ENCODE measurements at places on chromosomes 1 and 21. TPM values are rescaled to one million over a fixed set of nuclear protein-coding genes. Genes with fewer than 3 reads are reported as not detected.
A peak's percentile ranks its signal among the peaks of the same experiment; 100 is the strongest.

DNA sequence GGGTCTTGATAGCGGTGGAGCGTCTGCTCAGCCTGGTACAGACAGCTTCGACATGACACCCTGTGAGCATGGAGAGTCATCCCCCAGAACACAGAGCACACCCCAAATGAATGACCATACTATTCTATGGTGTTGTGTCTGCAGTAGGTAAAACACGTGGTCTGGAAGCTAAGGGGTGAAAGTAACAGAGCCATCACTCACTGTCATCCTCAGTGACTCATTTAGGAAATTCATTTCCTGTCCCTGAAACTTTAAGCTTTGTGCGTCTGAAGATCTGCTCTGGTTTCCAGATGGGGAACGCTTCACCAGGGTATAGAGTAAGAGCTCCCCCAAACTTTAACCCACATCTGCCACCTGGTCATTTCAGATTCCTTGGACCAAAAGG, 94.8 kb upstream of the DISP3 start:
- peak overlapping the region; percentile 78 for H3K27ac ChIP-seq
- peak overlapping the region; percentile 65 for H3K4me3 ChIP-seq
- H3K27me3 ChIP-seq, result peaks cover 30% of the 10 kb centered on the region
- peaks cover 8% of the 10 kb centered on the region for H3K36me3 ChIP-seq
- peaks cover 19% of the 10 kb centered on the region for H3K4me1 ChIP-seq

Gene SFN
- total RNA-seq, result 1.4 TPM

Gene LSM10
- total RNA-seq, result 44.1 TPM

DNA sequence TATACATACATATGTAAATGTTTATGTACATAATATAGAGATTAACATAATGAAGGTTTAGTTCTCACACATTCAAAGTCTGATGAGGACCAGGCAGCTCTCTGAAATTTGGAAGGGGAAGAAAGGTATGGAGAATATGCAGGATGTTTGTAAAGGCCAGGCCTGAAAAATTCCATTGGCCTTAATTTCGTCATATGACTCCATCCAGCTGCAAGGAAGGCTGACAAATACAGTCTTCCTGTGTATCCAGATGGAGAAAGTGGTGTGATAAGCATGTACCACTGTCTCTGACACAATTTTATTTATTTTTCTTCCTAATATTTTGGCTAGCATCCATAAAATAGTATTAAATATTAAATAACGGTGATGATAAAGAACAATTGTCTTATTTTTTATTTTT, 6.3 kb upstream of the SGIP1 start:
- H3K36me3 ChIP-seq, result no peaks in the 10 kb centered on the region
- no peak overlapping the region for H3K4me3 ChIP-seq
- peaks cover 23% of the 10 kb centered on the region for H3K27me3 ChIP-seq
- no peak overlapping the region for H3K27ac ChIP-seq

DNA sequence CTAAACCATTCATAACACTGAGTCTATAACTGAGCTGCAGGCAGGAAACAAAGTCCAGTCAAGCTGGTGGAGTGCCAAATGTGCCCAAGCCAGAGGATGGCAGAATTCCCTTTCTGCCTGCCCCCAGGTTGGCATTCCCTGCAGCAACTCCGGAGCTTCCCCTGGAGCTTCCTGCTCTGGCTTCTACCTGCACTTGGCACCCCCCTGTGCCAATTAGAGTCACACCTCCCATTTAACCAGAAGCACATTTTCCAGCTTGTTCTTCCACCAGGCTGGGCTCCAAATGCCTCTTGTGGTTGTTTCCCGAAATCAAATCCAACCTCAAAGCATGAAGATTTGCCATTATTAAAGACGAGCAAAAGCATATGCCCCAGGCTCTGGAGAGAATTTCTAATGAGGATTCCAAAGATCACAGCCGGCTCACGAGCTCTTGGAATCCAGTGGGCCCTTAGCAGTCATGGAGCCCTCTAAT, 294.5 kb downstream of the RRAGC start:
- H3K4me3 ChIP-seq, result no peak overlapping the region
- peaks cover 70% of the 10 kb centered on the region for H3K27me3 ChIP-seq
- H3K4me1 ChIP-seq, result peaks cover 28% of the 10 kb centered on the region
- H3K27ac ChIP-seq, result no peak overlapping the region
- no peaks in the 10 kb centered on the region for H3K36me3 ChIP-seq
- no peak for DNase-seq

Gene ROR1
- not detected for total RNA-seq

Gene MPZ
- total RNA-seq, result 9.5 TPM

DNA sequence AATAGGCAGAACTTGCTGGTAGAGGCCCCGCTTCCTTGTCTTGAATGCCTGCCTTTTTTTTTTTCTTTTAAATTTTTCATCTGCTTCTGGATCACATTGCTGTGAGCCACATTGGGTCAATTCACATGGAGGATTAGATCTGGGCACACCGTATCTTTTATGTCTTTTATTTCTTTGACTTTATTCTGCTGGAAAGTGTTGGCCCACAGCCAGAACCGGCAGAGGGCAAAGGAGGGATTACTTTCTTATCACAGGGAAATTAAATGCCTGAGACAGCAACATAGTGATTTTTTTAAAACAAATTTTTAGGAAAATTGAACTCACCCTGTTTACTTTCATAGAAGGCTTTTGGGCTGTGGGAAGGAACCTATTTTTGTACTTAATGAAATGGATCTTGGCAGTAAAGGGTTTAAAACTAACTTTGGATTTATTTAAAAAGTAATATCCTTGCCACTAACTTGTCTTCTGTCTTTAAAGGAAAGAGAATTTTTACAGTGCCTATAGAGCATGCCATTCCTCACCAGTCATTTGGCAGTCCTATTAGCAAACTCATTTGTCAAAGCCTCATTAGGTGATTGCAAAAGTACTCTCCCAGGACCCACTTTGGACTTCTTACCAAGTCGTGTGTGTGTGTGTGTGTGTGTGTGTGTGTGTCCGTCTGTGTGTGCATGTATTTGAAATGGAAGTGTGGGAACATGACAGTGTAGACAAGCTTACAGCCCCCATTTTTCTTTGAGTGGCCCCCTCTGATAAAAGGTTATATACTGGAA, 68.4 kb downstream of the ST6GALNAC3 start:
- H3K27me3 ChIP-seq, result peaks cover 4% of the 10 kb centered on the region
- H3K36me3 ChIP-seq, result no peaks in the 10 kb centered on the region
- H3K27ac ChIP-seq, result no peak overlapping the region
- DNase-seq, result no peak
- H3K4me1 ChIP-seq, result peaks cover 3% of the 10 kb centered on the region
- H3K4me3 ChIP-seq, result no peak overlapping the region

GRCh38 chr1:58855274-58856165, 71.7 kb upstream of the JUN start:
- no peak overlapping the region for H3K4me3 ChIP-seq
- peaks cover 3% of the 10 kb centered on the region for H3K27me3 ChIP-seq
- DNase-seq, result no peak

Gene KCNJ6
- not detected for total RNA-seq

Gene DEPDC1
- 17.8 TPM for total RNA-seq

GRCh38 chr21:38123626-38124025, 133.2 kb upstream of the KCNJ15 start:
- DNase-seq, result no peak
- no peak overlapping the region for H3K27ac ChIP-seq
- H3K4me1 ChIP-seq, result peaks cover 4% of the 10 kb centered on the region
- H3K36me3 ChIP-seq, result no peaks in the 10 kb centered on the region

GRCh38 chr1:239467730-239468129, 81.4 kb downstream of the CHRM3 start:
- H3K27me3 ChIP-seq, result peaks cover 2% of the 10 kb centered on the region
- no peak for DNase-seq
- H3K36me3 ChIP-seq, result no peaks in the 10 kb centered on the region
- H3K4me1 ChIP-seq, result no peaks in the 10 kb centered on the region

DNA sequence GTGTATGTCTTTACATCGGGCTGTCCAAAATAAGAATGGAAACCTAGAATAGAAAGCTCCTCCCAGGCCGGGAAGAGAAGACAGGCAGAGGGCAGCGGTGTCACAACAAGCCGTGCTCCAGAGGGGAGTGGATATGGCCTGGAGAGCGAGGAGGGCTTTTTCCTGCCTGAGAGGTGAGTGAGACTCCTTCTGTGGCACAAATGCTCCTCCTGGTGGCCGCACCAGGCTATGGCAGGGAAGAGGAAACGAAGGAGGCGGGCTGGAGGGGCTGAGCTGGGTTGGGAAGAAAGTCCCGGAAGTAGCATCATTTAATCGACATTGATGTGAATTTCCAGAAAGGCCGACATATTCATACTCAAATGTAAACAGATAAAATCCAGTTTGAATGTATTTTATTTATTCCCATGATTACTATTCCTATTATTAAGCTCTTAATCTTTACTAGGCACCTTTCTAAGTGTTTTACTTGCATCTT, 54.7 kb downstream of the MEF2D start:
- H3K27ac ChIP-seq, result no peak overlapping the region
- H3K4me3 ChIP-seq, result no peak overlapping the region
- no peaks in the 10 kb centered on the region for H3K36me3 ChIP-seq
- peaks cover 56% of the 10 kb centered on the region for H3K27me3 ChIP-seq
- DNase-seq, result peak; percentile 83
- peaks cover 7% of the 10 kb centered on the region for H3K4me1 ChIP-seq

Measured in activated naive CD8-positive, alpha-beta T cell treated with anti-CD3 and anti-CD28 coated beads, Interleukin-2, amount 10 ng/mL, durations not matched to agents 7 days and 5 days (primary cell).